ENCODE measurements at places on chromosomes 4 and X.

DNA sequence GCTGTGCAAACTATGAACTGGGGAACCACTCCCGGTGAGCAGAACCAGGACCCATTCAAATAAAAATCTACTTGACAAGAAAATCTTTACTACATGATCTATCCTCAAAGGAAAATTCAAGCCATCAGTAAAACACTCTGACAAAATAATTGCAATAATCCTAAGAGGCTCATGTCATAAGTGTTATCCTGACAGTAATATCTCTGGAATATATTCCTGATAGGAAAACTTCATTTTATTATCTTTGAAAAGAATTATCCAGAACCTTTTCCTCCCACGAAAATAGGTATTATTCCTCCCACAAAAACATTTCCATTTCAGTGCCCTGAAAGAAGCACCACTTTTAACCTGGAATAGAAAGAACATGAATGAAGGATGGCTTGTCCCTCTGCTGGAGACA is 357.7 kb upstream of the PCDH7 start:
- no peak for DNase-seq

- DNase-seq, result no peak
Measured at GRCh38 chr4:99352602-99353537, at the start of gene ADH1C. ADH1C (minus strand) TSS chr4:99352746; CDS start chr4:99352675, 71 bp downstream.

GRCh38 chr4:147029296-147029695 is 83.6 kb upstream of the TTC29 start:
- DNase-seq, result no peak

DNA sequence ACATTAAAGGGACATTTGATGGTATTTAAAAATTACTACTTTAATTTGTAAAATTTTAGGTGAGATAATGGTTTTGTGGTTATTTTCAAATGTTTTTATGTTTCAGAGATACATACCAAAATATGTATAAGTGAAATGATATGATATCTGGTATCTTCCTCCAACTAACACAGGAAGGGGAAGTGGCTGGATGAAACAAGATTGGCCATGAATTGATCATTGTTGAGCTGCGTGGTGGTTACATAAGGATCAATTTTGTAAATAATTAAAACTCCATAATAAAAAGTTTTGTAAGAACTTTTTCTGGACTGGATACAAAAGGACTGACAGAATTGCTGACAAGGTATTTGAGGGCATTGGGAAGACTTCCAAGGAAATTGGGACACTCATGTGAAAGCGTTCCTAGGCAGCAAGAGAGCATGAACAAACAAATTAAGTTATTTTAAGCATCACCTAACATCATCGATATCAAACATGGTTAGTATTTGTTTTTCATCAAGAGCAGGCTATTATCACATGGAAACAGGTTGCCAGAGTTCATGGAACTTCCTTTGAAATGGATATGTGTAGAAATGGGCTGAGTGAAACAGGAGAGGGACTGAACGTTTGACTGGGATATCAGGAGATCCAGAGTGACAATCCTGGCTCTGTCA is 4.4 kb upstream of the PGM2 start:
- DNase-seq, result no peak

DNA sequence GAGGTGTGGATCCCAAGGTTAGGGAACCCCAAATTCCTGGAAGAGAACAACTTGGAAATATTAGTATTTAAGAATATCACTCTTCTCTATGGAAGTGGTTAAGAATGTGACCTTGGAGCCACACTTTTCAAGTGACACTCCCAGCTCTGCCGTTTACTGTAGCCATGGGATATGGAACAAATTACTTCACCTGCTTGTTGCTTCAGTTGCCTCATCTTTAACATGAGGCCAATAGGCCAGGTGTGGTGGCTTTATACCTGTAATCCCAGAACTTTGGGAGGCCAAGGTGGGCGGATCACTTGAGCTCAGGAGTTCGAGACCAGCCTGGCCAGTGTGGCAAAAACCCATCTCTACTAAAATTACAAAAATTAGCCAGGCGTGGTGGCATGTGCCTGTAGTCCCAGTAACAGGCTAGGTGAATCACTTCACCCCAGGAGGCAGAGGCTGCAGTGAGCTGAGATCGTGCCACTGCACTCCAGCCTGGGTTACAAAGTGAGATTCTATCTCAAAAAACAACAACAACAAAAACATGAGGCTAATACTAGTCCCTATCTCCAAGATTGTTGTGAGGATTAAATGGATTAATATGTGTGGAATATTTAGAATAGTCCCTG is 13.0 kb downstream of the IL13RA1 start:
- DNase-seq, result no peak

DNA sequence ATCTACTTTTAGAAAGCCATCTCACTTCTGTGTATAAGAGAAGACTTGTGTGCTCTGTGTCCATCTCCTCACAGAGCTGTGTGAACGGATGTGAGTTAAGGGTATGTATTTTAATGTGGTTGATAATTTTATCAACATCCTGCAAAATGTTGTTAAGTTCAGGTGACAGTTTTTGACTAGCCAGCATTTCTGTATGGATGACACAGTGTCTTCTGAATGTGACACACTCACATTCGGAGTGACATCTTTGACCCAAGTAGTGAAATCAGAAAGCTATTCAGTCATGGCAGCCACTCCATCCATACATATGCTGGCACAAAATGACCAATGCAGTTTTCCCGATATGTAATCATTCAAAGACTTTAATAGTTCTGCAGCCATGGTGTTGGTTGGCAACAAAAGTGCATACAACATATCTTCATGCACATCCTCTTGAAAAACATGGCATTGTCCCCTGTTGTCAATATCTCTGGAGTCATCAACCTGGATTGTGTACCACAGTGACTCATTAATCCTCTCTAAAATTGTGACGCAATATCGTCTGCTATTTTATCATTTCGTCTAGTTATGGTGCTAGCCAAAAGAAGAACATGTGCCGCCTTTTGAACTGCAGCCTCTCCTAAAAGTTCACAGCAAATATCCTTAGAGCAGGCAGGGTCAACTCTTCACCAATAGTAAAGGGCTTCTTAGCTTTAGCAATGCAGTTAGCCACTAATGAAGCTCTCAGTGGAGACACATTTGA is 6.8 kb upstream of the FGF2 start:
- peak; percentile 70 for DNase-seq

GRCh38 chr4:112411781-112412550 is 104.0 kb downstream of the NEUROG2 start:
- DNase-seq, result no peak

DNA sequence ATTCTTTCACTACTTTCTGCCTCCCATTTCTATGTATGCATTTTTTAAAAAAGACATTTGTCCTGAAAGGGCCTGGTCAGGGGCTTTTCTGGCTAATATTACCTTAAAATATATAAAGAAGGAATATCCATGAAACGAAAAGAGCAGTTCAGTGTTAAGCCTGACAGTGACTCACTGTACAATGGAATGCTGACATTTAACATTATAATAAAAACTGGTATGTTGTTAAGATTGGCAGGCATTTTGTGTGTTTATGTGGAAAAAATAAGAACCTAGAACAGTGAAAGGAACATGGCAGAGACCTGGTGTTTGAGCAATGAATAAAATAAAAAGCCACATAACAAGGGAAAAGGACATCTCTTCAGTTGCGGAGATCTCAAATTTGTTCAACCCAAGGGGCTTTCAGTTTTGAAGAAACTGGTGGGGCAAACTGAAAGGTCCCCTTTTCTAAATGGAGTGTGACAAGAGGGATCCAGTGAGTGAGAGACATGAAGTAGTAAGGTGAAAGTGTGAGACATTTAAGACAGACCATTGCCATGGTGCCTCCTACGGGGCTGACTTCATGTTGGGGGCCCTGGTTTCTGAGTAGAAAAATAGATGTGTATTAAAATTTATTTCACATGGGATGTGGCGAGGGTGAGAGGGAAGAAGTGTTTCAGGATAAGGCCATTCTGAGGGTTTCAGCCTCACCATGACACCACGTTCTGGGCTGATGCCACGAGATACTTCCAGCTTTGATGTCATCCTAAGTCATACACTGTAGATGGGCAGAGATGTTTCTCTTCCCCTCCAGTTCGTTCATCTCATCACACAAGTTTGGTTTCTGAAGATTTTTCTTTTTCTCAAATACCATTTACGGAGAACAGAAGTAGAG is 324.9 kb downstream of the PPP3CA start:
- peak; percentile 46 for DNase-seq

- DNase-seq, result no peak
Measured at GRCh38 chr4:182869697-182870096, 47.5 kb downstream of the DCTD start.

- DNase-seq, result peak; percentile 4
Measured at GRCh38 chr4:37392521-37393255, 148.1 kb downstream of the NWD2 start.

GRCh38 chr4:94304365-94304971 is 38.2 kb downstream of the HPGDS start:
- peak; percentile 46 for DNase-seq

- DNase-seq, result no peak
Measured at GRCh38 chr4:174278467-174278866, 5.0 kb downstream of the FBXO8 start.

DNA sequence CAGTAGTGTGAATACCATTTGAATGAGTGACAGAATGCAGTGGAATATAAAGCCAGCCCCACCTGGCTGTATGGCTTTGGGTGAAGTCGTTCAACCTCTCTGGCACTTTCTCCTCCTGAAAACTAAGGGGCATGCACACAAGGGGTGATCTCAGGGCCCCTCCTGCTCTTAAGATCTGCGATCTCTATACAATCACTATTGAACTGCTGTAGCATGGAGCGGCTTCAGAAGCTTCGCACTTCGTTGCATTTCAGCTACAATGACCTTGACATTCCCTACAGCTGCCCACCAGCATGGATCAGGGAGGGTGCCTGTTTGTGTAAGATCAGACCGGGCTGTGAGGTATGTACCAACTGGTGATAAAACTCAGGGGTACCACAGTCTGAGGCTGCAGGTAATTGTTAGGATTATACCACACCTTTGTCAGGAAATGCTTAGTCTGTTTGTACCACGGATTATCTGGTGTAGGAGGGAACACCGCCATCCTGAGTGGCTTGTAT is 85.2 kb downstream of the AASDH start:
- no peak for DNase-seq

DNA sequence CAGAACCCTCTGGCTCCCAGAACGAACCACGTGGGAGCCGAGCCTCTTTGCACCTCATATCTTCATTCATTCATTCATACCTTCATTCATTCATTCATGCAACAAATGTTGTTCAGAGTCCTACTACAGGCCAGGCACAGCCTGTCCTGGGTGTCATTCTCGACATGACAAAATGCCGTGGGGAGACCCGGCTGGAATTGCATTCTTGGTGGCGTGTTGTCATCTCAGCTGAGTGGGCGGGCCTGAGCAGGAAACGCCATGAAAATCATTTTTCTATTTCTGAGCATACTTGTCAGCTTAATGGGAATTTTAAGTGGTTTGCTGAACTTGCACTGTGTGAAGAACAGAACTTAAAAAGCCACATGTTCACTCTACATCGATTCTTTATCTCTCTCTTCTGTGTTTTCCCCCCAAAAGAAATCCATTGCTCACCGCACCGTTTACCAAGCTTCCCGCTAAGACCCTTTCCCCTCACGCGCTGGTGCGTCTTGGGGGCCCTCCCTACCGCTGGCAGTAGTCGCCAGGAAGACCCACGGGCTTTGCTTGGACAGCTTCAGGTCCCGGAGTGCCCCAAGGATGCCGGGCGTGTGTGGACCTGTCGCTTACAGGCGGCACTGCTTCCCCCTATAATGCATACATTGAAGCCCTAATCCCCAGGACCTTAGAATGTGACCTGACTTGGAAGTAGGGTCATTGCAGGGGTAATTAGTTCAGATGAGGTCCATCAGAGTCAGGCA is 41.6 kb upstream of the HMX1 start:
- no peak for DNase-seq

DNA sequence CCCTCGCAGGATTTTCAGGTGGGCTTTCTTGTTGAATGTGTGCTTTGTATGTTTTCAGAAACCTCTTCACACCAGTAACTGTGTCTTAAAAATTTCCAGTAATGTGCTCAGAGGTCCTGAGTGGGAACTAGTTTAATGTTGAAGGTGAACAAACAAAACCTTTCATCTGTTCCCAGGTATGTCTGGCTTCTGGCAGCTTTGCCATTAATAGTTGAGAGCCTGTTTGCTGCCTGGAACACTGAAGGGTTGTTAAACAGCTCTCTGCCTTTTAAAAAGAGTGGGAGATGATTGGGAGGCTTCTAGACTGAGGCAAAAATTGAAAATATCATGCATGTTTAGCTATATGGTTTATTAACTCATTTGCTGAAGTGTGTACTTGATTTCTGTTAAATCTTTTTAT is 161.2 kb upstream of the AGTR2 start:
- no peak for DNase-seq

- DNase-seq, result no peak
Measured at GRCh38 chrX:2383735-2384134, 117.0 kb downstream of the DHRSX start.

DNA sequence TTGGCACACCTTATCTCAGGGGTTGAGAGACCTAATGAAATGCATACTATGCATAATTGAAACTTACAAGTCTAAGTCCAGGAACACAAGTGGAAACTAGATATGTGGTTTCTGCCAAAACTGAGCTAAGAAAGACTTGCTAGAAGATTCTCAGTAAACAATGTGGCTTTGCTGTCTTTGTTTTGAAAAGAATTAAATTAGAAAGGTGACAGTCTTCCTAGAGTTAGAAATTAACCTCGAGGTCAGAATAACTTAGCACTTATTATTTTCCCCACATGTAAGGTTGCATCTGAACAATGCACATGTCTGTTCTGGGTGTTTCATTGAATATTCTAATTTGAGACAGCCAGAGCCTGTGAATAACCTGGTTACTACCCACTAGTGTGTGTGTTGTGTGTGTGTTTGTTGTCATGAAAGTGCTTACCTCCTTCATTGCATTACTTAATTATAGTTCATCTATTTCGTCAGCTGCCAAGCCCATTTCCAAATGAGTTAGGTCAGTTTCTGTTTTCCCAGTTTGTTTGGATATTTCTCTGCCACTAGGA is 1.5 kb downstream of the EREG start:
- no peak for DNase-seq

GRCh38 chr4:89617317-89617716 is 219.6 kb downstream of the SNCA start:
- DNase-seq, result no peak

- peak; percentile 27 for DNase-seq
Measured at GRCh38 chrX:77505227-77505626, 58.0 kb downstream of the FGF16 start.

DNA sequence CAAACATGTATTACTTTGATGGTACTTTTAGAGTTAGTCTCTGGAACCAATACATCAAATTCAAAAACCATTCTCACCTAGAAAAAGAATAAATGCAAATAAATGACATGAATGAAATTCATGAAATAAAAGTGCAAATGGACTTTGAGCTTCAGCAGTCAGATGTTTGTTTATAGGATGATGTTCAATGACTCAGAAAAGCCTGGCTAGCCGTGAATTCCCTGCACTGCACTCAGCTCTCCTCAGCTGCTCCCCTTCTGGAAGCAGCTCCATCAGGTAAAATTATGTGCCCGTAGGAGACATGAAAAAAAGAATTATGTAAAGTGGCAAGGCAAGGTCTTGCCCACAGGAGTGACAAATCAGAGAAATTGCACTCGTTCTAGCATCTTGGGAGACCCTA is 390.6 kb downstream of the GPM6A start:
- peak; percentile 74 for DNase-seq

DNA sequence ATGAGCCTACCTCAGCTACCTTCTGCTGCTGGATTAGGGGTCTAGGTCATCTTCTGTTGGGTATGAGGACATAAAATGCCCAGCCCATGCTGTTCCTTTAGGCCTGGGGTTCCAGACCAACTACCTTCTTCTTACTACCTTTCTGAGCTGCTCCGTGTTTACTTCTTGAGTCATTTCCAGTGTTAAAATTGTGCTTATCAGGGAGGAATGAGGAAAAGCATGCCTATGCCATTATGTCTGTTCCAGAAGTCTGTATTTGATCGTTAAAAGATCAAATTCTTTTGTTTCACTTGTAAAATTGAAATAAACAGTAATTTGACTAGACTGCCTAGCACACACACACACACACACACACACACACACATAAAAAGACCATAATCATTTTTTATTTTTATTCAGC is 1912.7 kb upstream of the TENM3 start:
- DNase-seq, result no peak

All from ELR (cell line).